ENCODE measurements at places on chromosomes 1 and 21.

GRCh38 chr1:71312545-71312944 is 231.7 kb upstream of the ZRANB2 start:
- no peak for DNase-seq

DNA sequence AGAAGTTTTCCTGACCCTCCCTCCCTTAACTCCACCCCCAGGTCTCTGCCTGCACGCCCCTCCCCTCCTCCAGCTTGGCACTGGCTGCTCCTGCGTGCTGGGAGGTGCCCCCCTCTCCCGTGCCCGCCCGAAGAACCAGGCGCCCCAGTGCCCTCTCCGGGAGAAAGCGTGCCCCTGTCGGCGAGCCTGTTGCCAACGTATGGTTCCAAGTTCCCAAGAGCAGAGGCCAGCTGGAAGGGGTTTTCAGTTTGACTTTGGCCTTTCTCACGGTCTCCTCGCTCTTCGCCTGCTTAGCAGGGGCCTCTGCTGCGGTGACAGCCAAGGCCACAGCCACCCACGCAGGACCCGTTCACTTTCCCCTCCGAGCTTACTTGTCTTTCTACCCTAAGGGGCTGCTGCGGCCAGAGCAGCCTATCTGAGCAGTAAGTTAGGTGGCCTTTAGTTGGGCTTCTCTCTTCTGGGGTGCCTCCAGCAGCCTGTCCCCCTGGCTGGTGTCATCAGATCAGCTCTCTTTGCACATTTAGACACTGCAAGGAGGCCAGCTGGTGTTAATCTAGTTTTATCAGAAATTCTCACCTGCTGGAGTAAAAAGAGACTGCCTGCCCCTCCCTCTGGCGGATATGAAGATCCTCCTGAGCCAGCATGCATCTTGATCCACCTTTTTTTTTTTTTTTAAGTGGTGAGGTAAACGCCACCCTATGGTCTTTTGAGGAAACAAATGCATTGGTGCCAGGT is 1.5 kb downstream of the STUM start:
- DNase-seq: no peak

GRCh38 chr21:28737674-28738419 is 254.8 kb downstream of the LTN1 start:
- peak; percentile 73 for DNase-seq

GRCh38 chr1:240169188-240169587 is 77.5 kb downstream of the FMN2 start:
- DNase-seq: peak; percentile 49

All from fibroblast of the aortic adventitia (primary cell).